ENCODE measurements at places on chromosomes 2 and 18.
A peak's percentile ranks its signal among the peaks of the same experiment; 100 is the strongest.

- DNase-seq = peak; percentile 17
Observed at GRCh38 chr2:49255409-49255971, 101.2 kb upstream of the FSHR start.

DNA sequence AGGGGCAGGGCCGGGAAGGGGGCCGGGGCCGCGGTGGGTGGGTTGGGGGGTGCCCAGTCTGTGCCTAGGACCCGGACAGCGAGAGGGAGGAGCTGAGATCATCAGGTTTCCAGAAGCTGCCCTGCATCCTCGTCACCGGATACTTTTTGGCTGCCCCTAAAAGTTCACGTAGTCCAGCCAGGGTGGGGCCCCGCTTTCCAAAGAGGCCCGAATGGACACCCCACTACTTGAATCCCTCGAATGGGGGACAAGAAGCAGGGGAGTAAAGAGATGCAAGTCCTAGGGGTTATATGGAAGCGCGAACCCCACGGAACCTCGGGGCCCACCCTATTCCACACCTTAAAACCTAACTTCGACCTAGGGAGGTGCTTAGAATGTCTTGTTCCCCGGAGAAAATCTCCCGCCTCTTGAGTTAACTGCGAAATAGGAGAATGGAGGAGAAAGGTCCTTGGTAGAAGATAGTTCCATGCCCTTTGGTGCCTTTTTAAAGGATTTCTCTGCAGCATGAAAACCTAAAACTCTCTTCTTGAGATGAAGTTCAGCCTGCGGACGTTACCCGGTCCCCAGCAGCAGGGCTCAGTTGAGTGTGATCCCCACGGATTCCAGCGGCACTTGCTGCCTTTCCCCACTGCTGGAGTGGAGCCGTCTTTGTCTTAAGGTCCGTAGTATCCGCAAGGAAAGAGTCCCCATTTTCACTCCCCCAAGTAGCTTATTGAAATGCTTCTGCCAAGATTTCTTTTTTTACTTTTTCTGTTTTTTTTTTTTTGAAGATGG is 2.1 kb upstream of the RNF152 start:
- DNase-seq = no peak

GRCh38 chr2:99803846-99804245 is 314.0 kb upstream of the REV1 start:
- no peak for DNase-seq

- no peak for DNase-seq
Observed at GRCh38 chr2:65431421-65432226, 775 bp downstream of the SPRED2 start.

GRCh38 chr18:63319383-63320122 is at the start of gene BCL2:
TSS of gene BCL2 (minus strand) at chr18:63319769.
- peak; percentile 36 for DNase-seq

DNA sequence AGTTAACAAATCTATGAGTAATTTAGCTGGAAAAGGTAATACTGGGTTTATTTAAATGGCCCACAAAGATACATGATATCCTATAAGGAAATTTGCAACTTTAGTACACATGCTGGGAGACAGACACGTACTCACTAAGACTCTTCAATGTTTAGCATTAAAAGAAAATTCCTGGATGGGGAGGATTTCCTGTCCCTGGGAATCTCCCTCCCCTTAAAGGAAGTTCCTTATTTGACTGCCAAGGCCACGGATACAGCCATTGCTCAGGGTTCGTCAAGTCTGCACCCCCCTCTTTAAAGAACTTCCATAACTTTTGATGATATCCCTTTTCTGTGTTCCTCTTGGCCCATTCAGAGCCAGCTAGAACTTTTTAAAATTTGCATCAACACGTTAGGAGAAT is 267.6 kb downstream of the CD226 start:
- DNase-seq = no peak

GRCh38 chr2:46487667-46488335 is 8.4 kb downstream of the TMEM247 start:
- DNase-seq = peak; percentile 84

DNA sequence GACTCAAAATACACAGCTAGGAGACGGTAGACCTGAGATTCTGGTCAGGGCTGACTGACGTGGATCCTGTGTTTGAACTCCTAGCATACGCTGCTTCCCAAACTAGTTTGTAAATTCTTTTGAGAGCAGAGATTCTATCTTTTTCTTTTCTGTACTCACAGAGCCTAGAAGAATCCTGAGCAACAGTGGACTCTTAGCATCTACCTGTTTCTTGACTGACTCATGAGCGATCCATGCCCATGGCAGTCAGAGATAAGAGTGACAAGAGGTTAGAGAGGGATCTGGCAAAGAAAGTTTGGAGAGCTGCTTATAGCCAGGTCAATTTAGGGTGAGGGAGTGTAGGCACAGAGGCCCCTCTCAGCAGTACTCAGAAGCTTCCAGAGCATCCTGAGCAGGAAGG is 41.1 kb upstream of the PPP1CB start:
- no peak for DNase-seq

- DNase-seq = no peak
Observed at GRCh38 chr2:9278439-9278838, 71.8 kb downstream of the ASAP2 start.

Measured in fibroblast of mammary gland (primary cell).